ENCODE measurements at places on chromosomes 5 and 9.

DNA sequence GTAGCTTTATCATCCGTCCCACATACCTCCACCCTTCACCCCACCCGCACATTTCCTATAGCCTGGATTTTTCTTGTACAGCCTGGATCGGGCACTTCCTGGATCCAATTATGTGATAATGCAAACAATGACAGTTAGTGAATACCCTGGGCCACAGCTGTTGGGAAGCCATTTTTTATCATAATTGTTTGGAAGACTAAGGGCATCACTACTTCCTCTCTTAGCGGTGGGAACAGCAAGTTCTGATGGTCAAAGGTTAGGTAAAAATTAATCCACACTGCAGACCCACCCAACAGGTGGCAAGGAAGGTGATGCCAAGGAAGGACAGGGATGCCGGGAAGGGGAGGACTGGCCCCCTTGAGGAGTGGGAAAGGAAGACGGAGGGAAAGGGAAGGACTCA, 183.7 kb downstream of the SAXO1 start:
- DNase-seq, result no peak

DNA sequence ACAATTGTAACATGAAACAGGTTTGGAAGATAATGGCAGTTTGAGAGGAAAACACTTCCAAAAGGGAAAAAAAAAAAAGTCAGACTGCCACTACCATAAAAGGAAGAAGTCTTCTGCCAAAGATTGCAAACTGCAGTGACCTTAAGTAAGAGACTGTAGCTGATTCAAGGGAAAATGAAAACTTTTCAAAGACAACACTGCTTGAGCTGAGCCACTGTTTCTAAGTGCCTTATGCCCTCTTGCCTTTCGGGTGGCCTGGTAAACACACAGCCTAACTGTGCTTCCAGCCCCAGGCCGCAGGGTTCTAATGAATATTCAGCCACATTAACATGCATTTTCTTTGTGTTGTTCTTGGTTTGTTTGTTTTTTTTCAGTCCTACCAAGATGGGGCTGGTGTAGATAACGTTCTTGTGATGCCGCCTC, 354.6 kb downstream of the BNC2 start:
- DNase-seq, result no peak

- no peak for DNase-seq
Observed at GRCh38 chr5:158923799-158924551, 175.7 kb downstream of the EBF1 start.

DNA sequence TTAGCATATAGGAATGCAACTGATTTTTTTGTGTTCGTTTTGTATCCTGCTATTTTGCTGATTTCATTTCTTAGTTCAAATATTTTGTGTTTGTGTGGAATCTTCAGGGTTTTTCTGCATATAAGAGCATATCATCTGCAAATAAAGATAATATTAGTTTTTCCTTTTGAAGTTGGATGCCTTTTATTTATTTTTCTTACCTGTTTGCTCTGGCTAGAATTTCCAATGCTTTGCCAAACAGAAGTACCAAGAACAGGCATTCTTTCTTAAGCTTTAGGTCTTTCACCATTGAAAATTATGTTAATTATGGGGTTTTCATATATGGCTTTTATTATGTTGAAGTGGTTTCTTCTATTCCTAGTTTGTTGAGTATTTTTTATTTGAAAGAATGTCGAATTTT, 505.1 kb upstream of the DMAC1 start:
- DNase-seq, result no peak

DNA sequence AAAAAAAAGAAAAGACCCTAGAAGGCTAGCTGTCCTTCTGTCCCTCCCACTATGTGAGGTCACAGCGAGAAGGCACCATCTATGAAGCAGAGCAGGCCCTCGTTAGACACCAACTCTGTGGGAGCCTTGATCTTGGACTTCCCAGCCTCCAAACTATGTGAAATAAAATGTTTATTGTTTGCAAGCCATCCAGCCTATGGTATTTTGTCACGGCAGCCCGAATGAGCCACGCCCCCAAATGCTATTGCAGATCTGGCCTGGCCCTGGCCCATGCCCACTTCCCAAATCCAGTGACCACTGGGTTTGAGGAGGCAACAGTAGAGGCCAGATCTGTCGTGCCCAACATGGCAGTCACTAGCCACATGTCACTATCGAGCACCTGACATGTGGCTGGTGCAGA, 10.8 kb downstream of the STK10 start:
- no peak for DNase-seq

GRCh38 chr9:75027187-75028107, 646 bp downstream of the CARNMT1 start:
- no peak for DNase-seq

DNA sequence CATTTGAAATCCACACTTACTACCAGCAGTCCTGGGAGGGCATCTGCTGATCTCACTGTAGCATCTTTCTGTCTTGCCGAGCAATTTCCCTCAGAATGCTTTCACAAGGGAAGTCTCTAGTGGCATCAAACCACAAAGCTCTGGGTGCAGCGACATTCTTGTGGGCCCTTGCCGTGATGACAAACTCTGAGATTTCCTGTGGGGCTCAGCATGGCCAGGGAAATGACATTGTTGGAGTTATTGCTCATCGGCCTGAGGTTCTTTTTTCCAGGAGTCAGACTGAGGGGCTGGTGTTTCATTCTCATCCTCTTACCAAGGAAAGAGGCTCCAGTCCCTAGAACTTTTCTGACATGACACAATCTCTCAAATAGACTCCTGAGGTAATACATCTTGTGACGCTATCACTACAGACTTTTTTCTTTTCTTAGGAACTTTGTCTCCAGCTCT, 51.4 kb downstream of the PFDN1 start:
- no peak for DNase-seq

GRCh38 chr9:34197756-34198711, 19.2 kb downstream of the UBAP1 start:
- no peak for DNase-seq

GRCh38 chr9:125748446-125749099, 1.4 kb downstream of the PBX3 start:
- no peak for DNase-seq

GRCh38 chr9:120236596-120236995, 343.4 kb downstream of the CDK5RAP2 start:
- no peak for DNase-seq

DNA sequence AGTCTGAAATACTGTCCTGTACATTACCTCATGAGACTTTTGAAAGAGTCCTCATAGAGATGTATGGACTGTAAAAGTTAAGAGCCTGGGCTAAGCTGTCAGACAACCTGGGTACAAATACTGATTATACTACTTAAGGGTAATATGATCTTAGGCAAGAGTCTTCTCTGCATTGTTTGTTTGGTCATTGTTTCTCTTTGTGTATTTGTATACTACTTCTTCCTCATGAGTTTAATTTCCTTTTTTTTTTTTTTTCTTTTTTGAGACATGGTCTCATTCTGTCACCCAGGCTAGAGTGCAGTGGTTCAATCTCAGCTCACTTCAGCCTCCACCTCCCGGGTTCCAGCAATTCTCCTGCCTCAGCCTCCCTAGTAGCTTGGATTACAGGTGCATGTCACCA, 2.6 kb upstream of the PFDN1 start:
- DNase-seq, result no peak

Measured in SHP77 treated with DMSO at 0.1 percent for 48 hours (cell line).